Activated CD4-positive, alpha-beta T cell treated with anti-CD3 and anti-CD28 coated beads, Interleukin-2, amount 50 U/mL, for 48 hours (primary cell): ENCODE measurements at places on chromosomes 3 and 15.

GRCh38 chr3:170470063-170471016 lies 51.7 kb downstream of the CLDN11 start:
- no peak for DNase-seq

GRCh38 chr3:67898916-67899315 lies 244.5 kb upstream of the SUCLG2 start:
- no peak for DNase-seq

GRCh38 chr15:78239811-78240210 lies 5.4 kb upstream of the ACSBG1 start:
- DNase-seq, result no peak

GRCh38 chr15:84749111-84749991 lies 959 bp downstream of the ZNF592 start:
- DNase-seq, result peak; percentile 56

GRCh38 chr3:182713111-182713510 lies 80.2 kb upstream of the ATP11B start:
- DNase-seq, result no peak

DNA sequence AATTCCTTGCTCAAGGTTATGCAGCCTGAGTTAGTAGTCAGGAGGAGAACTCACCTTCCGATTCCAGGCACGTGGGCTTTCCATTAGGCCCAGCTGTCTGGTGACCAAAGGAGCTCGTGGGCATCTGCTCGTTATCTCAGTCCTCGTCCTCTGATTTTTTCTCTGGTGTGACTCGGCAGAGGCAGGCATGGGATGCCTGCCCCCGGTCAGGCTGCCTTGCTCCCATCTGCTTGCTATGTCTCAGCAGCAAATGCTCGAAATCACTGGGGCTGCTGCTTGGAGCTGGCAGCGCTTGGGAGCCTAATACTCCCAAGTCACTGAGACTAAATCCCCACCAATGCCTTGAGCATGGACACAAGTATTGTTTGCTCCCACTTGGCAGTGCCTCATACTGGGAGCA lies 84.5 kb upstream of the NMNAT3 start:
- DNase-seq, result no peak

DNA sequence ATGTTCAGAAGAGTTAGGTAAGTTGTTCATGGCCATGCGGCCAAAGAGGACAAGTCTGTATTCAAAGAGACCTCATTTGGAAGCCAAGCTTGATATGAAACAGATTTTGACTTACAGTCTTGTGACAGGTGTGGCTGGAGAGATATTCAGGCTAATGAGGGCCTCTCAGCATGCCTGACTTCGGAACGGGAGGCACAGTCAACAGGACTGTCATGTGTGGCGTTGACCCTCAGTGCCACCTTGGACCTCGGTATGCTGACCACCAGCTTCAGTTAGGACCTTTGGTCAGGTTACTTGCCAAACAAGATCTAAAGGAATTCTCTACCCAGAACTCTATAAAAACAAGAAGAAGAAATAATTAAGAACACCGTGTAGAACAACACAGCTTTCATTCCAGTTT lies 124.1 kb downstream of the CHST2 start:
- no peak for DNase-seq

GRCh38 chr3:112134335-112135124 lies 1.5 kb upstream of the GCSAM start:
- DNase-seq, result no peak

DNA sequence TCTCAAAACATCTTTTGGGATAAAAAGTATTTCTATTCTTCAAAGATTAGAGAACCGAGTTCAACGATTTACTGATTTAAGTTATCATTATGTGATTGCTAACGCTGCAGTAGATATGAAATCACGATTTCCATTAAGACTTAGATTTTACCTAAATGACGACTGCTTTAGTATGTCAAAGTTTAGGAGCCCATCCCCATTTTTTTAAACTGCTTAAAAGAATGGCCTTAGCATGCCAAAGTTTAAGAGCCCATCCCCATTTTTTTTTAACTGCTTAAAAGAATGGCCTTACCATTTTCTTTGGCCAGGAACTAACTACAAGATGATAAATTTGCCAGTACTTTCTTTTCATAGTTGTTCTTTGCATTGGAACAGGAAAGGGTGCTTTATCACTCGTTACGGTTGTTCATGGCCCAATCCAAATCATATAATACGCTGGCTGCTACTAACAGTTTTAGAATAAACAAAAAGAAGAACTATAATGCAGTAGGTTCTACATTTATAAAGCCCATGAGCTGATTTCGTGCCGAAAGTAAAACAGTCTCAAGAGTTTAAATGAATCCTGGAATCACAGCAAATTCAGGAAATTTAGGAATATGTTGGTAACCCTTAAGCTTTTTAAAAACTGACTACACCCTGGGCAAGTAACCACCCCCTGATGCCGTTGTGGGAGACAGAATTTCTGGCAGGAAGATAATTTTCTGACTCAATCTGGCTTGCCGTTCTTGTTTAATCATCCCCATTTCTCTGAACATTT lies 869 bp upstream of the TSC22D2 start:
- DNase-seq, result no peak

- DNase-seq, result no peak
Observed at GRCh38 chr3:172355836-172356235, 92.4 kb downstream of the GHSR start.

- no peak for DNase-seq
Observed at GRCh38 chr3:108036401-108036800, 54.4 kb downstream of the CD47 start.

DNA sequence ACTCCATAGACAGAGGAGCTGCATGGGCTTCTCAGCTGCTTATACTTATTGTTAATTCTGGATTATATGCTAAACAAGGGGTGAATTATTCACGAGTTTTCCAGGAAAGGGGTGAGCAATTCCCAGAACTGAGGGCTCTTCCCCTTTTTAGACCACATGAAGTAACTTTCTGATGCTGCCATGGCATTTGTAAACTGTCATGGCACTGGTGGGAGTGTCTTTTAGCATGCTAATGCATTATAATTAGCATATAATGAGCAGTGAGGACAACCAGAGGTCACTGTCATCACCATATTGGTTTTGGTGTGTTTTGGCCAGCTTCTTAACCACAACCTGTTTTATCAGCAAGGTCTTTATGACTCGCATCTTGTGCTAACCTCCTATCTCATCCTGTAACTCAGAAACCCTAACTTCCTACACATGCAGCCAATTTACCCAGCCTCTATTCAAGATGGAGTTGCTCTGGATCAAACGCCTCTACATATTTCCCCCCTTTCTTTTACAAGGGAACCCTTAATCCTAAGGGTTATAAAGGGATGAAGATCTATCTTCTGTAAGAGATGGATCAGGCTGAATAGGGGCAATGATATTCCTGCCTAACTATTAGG lies 12.1 kb upstream of the DMXL2 start:
- DNase-seq, result no peak

- DNase-seq, result no peak
Observed at GRCh38 chr3:132071043-132071442, 36.2 kb upstream of the CPNE4 start.
